ENCODE measurements at places on chromosomes 12 and 14.

GRCh38 chr14:83913476-83913875 is 1616.5 kb upstream of the FLRT2 start:
- DNase-seq = no peak

DNA sequence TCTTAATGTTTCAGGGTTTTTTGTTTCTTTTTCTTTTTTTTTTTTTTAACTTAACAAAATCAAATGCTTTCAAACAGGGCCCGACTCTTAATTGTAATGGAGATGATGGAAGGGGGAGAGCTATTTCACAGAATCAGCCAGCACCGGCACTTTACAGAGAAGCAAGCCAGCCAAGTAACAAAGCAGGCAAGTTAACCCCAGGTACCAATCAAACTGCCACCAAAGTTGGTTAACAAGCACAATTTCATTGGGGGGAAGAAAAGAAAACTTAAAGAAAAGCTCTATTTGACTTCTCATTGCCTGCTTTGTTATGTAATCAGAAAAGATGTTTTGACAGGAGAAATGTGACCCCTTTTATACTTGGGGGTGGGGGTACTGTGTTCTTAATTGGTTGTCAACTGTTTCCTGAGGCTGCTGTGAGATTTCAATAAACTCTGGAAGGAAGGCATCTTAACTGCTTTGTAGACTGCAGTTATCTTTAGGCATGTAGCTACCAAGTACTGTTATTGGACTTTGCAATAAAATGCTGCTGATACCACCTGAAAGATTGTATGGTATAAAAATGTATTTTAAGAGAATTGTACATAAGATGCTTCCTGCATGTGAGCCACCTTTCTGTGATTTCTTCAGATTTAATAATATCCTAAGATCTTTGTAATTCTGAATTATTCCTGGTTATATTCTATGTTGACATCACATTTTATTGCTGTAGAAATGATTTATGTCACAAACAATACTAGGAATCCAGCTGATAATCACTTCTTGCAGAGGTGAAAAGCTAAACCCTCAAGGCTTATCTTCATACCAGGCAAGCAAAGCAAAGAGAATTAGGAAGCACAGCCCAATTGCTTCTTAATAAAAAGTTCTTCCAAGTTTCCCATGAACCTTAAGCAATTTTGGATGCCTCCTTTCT is 26.9 kb downstream of the MAPKAPK5 start:
- no peak for DNase-seq

DNA sequence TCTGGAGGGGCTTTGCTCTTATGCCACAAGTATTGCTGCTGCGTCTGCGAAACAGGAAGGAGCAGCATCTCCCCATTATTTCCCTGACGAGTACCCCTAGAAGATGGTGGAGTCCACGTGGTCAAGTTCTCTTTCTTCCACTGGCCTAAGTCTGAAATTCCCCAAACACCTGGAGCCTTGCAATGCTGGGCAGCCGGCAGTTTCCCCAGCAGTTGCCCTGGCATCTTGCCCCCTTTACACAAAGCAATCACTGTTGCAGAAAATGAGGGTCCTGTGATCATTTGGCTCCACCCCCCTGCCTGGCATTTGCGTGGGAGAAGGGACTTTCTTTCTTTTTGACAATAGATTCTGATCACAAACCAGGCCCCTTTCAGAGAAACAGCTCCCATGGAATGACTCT is 56.9 kb downstream of the FOS start:
- DNase-seq = no peak

DNA sequence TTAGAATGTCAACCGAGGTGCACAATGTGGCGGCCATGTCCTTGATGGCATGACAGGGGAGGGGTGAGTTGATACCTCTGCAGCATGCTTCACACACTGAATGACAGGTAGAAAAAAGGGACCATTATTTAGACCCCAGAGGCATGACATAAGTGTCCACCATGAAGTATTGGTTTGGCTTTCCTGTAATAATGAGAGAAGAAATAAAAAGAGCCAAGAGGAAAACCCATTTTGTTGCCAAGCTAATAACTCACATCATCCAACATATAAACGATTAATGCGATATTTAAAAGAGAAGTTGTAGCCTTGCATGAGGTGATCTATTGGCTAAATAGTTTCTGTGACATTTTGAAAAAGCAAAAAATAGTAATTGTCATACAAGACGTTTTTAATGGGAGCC is 343.4 kb downstream of the LRIG3 start:
- no peak for DNase-seq

- DNase-seq = no peak
These were observed 22.7 kb upstream of the TMPO start for GRCh38 chr12:98492580-98493140.

DNA sequence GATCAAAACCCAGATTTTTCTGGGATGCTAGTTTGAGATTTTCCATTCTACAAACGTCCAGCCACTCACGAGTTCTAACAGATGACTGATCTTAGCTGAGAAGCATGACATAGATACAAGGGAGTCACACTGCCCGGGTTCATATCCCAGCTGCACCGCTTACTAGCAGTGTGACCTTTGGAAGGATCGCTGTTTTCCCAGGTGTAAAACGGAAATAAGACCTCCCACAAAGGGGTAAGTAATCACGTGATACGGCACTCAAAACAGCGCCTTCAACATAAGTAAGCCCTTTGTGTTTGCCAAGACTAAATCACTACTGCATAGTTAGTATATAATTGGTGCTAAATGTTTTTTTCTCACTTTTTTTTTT is 624 bp upstream of the PWP1 start:
- peak; percentile 73 for DNase-seq
